ENCODE measurements at places on chromosomes 12 and 14. TPM values are rescaled to one million over a fixed set of nuclear protein-coding genes. Genes with fewer than 3 reads are reported as not detected.

Gene MUCL1
- total RNA-seq: not detected

Gene AICDA
- total RNA-seq: not detected

DNA sequence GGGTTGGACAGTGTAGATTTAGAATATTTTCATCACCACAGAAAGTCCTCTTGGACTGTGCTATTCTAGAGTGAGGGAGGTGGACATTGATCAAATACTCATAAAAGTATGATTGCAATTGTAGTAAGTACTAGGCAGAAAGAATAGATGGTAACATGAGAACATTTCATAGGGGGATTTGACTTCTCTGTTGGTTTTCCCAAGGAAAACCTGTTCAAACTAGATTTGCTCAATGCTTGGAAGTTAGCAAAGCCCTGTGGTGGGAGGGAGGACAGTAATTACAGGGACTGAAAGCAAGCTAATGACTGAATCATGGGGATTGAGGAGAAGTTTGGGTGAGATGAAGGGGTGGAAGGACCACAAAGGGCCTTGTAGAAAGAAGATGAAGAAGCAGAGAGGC, 24.4 kb upstream of the EID3 start:
- DNase-seq: no peak

- DNase-seq: no peak
These were observed 23.8 kb downstream of the GNS start for GRCh38 chr12:64735442-64735841.

Gene RERGL
- not detected for total RNA-seq

Measured in Panc1 (cell line).